Vagina (tissue), 2 donors: ENCODE measurements at places on chromosomes 16 and 17.

DNA sequence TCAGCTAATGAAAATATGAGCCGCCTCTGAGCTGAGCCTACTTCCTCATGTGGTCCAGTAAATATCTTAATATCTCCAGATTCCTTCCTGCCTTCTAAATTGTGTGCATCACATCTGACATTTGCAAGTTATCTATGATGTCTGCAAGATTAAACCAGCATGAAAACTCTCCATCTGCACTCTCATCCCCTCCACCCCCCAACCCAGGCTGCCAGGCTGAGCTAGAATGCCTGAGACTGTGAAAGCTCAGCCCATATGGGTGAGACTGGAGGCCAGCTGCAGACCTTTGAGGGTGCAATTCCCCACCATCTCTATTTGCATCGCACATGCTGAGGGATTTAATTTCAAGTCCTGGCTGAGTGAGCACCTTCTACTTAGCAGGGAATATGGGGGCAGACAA is 82.8 kb downstream of the ASIC2 start:
- DNase-seq, result no peak

DNA sequence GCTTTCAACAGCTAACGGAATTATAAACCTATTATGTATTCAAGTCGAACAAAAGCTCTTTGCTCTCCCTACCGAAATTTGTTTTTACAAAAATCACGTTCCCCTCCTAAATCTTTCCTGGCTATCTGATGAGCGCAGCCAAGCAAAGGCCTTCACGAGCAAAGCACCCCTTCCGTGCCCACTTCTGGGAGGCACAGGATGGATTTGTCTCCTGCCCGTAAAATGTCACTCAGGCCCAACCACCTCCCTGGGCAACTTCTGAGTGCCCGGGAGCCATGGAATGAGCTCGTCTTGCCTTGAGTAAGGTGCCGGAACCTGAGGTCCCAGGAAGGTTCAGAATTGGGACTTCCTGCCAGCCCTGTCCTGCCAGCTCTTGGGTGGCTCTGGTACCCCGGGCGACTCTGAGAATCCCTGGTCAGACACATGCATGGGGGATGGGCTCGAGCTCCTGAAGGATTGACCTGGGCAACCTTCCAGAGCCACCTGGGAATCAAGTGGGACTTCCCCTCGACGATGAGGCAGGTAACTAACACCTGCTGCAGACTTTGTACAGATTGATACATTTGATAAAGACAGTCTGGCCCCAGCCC is 19.8 kb downstream of the SLC7A5 start:
- no peak for DNase-seq

DNA sequence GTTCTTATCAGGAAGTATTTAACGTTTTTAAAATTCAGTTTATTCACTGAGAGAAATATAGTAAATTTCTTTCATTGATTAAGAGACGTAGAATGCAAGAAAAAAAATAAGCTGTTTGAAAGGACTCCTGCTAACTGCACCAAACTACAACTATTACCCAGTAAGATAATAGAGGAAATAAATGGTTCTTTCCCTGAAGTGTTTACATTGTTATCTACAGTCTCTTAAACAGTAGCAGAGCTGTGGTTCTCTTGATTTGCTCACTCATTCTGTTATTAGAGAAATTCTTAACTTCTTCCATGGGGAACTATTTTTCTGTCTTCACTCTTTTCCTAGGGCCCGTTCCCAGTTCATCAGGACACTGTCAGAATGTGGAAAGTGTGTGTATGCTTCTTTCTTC is 973.0 kb downstream of the KCNJ2 start:
- no peak for DNase-seq

- no peak for DNase-seq
Observed at GRCh38 chr17:69722518-69722917, 308.0 kb downstream of the MAP2K6 start.

DNA sequence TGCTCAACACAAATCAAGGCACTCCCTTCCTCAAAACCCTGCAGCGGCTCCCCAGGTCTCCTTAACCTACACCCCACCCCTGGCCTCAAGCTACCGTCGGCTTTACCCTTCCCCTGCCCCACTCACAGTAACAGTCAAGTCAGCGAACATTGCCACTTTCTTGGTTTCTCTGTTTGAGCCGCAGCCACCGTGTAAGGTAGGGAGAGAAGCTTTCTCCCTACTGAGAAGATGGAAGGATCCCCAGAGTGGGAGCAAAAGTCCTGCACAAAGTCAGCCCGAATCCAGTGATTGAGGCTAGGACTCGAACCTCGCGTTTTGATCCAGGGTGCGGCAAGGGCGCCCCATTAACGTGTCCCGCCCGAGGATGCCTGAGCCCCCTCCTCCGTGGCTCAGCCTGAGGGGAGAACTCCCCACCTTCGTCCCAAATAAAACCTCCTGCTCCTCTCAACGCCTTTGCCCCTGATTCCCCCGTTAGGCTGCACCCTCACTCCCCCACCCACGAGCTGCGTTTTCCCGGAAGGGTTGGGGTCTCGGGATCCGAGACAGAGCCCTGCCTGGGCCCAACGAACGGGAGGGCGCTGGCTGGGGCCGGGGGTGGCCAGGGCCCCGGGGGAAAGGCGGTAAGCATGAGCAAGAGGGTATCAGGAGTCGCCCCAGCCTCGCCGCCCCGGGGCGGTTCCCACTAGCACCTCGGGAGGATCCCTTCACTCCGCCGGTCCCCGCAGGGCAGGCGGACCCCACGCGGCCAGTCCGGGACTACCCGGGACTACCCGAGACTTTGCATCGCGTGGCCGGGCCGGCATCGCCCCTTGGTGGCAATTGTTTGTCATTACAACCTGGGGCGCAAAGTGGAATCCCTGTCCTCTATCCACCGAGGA is 9.9 kb upstream of the NAGS start:
- DNase-seq, result no peak

DNA sequence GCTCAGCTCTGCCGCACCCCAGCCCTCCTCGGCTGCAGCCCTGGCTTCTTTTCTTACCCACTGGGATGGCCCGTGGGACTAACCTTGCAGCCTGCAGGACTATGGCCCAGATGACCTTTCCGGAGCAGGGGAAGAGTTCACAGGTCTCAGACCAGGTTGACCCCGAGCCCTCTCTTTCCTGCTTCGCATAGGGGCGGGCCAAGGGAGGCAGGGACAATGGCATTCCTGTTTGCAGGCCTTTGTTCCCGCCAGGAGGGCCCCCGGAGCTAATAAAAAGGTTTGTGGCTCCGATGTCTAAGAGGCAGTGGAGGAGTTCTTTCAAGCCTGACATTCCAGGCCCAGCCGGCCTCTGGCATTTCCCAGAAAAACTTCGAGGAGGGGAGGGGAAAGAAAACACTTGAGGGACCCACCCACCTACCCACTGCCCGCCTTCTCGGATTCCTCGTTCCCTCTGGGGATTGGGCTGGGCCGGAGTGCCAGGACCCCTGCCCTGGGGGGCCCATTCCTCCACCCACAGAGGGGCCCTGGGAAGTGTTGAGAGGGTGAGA is 5.8 kb upstream of the SOCS3 start:
- no peak for DNase-seq

DNA sequence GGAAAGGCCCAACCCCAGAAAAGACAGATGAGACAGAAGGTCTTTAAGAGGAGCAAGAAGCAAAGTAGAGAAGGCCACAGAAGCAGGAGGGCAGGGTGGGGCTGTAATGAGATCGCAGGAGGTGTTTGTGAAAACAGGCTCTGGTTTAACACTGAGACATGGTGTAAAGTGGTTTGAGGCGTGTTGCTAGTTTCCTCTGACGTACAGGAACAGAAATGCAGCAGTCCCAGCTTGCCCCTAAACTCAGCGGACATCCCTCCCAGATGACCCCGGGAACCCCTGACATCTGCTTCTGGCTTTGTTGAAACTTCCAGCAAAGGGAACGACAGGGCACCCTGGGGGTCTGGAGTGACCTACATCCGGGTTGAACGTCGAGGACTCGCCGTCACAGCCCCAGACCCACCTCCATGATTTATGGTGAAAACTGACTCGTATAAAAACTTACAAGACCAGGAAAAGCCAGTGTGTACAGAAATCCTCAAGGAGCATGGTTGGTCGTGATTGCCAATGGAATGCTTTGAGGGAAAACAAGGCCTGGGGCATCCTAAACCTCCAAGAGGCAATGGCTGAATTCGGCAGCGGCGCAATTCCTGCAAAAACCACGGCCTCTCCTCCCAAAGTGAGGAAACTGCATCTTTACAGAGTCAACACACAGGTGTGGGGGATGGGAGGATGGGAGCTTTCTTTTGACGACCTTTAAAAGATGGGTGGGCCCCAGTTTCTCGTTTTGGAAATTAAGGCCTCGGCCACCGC is 25.8 kb downstream of the LITAF start:
- no peak for DNase-seq

- DNase-seq, result no peak
Observed at GRCh38 chr17:36816214-36816906, 120.9 kb upstream of the LHX1 start.

GRCh38 chr16:75761108-75761507 is 34.8 kb upstream of the CPHXL start:
- no peak for DNase-seq

GRCh38 chr17:34847938-34848337 is 113.3 kb downstream of the CCT6B start:
- DNase-seq, result no peak

- DNase-seq, result no peak
Observed at GRCh38 chr16:80447241-80447640, 93.6 kb upstream of the DYNLRB2 start.

GRCh38 chr17:66438101-66438500 is 135.7 kb downstream of the PRKCA start:
- no peak for DNase-seq

- no peak for DNase-seq
Observed at GRCh38 chr17:74757502-74757901, 9.1 kb downstream of the NHERF1 start.

GRCh38 chr17:78475211-78475610 is 96.8 kb downstream of the PGS1 start:
- DNase-seq, result no peak

GRCh38 chr17:37259030-37259735 is 116.6 kb upstream of the C17orf78 start:
- DNase-seq, result no peak

DNA sequence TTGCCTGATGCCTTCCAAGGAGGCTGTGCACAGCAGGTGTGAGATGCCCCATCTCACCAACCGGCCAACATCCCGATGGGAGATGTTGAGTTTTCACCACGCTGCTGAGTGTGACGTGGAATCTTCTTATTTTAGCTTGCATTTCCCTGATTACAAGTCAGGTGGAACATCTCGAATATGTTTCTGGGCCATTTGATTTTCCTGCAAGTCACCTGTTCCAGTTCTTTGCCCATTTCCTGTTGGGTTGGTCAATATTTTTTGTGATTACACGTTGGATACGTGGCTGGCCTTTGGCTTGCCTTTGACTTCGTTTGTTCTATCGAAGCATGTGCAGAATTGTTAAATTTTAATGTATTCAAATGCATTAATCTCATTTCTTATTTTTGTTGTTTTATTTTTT is 8.3 kb upstream of the CDH15 start:
- DNase-seq, result no peak

- no peak for DNase-seq
Observed at GRCh38 chr17:75757086-75757681, 7.8 kb downstream of the GALK1 start.

DNA sequence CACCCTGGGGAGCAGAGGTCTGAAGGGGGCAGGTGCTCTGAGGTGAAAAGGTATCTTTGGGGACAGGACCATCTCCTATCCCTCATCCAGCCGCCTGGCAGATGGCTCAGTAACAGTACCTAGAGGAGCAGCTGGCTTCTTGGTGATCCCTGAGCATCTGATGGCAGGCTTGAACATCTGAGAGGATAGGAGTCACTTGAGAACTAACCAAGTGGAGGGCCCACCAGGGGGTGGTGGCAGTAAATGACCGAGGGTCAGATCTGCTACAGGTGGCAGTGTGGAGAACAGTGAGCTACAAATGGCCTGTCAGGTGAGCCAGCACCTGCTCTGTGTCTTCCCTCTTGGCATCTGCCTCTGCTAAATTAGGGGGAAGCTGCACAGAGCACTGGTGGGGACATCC is 13.8 kb downstream of the HROB start:
- DNase-seq, result no peak

GRCh38 chr17:58960068-58960467 is 146.6 kb downstream of the TRIM37 start:
- DNase-seq, result no peak

DNA sequence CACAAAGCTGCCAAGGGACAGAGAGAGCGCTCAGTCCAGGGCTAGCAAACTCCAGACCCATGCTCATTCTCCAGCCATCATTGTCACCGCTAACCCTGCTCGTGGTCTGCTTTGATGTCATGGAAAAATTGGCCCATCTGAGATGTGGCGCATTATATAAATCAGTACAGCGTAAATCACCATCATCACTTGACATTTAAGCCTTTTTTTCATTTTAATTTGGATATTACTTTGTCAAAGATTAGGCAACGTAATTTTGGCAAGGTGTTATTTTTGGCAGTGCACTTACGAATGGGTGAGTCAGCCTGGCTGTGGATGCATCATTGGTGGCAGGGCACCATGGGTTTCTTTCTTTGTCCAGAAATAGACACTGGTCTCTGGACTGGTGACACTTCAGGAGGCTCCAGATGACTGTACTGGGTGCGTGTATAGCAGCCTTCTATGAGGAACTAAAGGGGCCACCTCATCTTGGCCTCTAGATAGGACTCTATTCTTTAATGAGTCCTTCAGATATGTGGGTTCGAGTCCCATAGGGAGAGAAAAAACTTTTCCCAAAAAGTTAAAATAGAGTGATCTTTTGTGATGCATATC is 166.3 kb downstream of the MSI2 start:
- no peak for DNase-seq

DNA sequence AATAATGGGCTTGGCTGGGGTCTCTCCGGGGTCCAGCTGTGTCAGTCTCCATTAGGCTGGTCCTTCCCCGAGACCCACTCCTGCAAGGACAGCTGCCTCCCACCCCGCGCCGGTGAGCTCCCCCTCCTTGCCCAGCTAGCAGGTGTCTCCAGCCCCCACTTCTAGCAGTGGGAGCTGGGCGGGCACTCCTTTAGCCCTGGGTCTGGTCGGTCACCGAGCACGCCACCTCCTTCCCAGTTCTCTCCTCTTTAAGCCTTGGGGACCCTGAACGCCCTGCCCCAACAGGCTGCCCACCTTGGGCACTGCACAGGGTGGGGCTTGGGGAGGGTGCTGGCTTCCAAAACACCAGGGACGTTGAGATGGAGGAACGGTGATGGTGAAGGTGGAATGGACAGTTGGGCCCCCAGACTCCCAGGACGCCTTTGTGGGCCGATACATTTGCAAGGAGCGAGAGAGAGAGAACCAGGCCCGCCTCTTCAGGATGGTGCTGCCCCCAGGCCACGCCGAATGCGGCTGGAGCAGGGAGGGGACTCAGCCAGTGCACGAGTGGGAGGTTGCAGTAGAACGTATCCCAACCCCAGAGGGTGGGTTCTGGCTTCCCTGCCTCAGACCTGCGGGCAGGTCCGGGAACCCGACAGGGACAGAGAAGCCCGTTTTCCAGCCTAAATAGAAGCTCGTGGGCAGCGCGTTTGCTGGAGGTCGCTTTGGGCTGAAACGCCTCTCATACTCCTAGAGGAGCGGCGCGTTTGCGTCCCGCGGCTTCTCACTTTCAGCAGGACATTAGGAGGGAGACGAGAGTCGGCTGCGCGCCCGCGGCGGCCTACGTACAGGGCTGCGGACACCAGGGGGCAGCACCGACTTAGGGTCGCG is 10.7 kb downstream of the TBX2 start:
- DNase-seq, result no peak

GRCh38 chr16:58098207-58099096 is 30.7 kb downstream of the CFAP20 start:
- DNase-seq, result no peak
